Metanephros (tissue), 2 donors: ENCODE measurements at places on chromosomes 12 and 14. TPM values are rescaled to one million over a fixed set of nuclear protein-coding genes. Genes with fewer than 3 reads are reported as not detected.

Gene GRIP1
- total RNA-seq: 16.8 TPM

Gene IL26
- not detected for total RNA-seq

Gene GDF3
- 0.64 TPM for total RNA-seq

Gene ZBTB42
- 9.1 TPM for total RNA-seq

Gene RHOJ
- total RNA-seq: 13.4 TPM
